Cerebellum (tissue), 4 donors: ENCODE measurements at places on chromosomes 7 and 10.

DNA sequence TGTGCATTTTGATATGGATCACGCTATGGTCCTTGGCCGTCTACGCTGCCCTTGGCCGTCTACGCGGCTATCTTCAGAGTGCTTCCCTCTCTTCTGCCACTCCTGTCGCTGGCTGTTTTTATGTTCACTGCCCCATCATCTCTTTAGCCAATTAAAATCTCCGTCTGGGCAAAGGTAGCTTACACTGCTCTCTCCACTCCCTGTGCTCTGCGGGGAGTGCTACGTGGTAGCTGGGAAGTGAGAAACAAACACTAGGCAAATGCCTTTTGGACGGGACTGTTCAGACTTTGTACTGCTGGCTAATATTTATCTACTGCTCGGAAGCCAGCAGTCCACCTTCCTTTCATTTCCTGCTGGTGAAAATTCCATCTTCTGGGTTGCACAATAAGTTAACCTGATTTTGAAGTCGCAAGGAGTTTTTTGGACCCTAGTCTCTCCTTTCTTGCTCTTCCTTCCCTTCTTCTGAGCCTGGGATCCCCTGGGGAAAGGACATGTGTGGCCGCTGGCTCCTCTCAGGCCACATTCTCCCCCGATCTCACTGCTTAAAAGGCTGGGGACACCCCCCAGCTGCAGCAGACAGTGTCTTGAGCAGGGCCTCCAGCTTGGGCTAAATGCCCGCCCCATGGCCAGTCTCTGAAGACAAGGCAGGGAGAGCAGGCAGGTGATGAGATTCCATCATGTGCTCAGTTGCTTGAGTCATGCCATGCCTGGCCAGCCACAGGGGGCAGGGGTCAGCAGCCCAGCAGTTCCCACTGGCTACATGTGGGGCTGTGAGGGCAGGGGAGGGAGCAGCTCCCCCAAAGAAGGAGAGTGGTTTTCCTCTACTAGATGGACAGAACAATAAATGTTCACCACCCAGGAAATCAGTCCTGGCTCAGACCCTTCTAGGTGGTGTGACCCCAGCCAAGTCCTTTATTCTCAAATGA lies 25.5 kb upstream of the RBM33 start:
- no peak for DNase-seq

DNA sequence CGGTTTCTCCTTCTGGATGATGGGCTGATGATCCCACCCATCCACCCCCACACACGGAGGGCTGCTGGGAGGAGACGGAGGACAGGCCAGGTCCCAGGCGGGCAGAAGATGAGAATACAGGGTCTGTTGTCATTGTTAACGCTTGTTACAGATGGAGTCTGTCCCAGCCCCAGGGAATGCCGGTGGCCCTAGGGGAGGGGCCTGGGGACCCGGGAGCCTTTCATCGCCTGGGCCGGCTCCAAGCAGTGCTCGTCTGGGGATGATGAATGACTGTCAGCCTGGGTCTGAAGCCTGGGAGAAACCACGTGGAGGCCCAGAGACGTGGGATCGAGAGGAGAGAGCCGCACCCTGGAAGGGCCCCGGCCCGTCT lies 69.2 kb downstream of the UNCX start:
- no peak for DNase-seq

GRCh38 chr10:12490963-12491362 lies 141.6 kb downstream of the CAMK1D start:
- no peak for DNase-seq

DNA sequence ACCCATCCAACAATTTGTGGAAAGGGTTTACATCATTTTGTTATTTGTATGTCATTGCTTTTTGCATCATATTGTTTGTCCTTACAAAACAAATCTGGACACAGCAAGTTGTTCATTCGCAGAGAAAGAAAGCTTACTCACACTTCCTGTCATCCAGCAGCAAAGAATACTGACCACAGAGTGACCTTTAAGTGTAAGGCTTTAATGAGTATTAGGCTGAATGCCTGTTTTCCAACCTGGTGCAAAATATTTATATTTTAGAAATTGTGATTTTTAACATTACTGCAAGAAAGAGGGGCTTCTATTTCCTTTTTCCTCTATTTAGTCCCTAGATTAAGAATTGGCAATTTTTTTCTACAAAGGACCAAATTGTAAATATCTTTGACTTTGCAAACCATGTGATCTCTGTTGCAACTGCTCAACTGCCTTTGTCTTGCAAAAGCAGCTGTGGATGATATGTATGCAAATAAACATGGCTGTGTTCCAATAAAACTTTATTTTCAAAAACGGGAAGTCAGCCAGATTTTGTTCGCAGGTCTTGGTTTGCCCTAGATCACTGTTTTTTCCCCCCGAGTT lies 27.8 kb upstream of the ITGB1 start:
- no peak for DNase-seq

GRCh38 chr10:88800152-88801125 lies 2.1 kb upstream of the LIPM start:
- peak; percentile 59 for DNase-seq

GRCh38 chr10:46306516-46307184 lies 19.9 kb downstream of the ANTXRL start:
- DNase-seq: no peak

GRCh38 chr10:48234787-48235186 lies 39.7 kb downstream of the FRMPD2 start:
- no peak for DNase-seq

GRCh38 chr10:111127081-111127848 lies 50.4 kb downstream of the ADRA2A start:
- DNase-seq: no peak

GRCh38 chr10:44056206-44056605 lies 328.7 kb downstream of the CXCL12 start:
- no peak for DNase-seq

- DNase-seq: no peak
Observed at GRCh38 chr7:18419456-18419855, 76.1 kb upstream of the HDAC9 start.

DNA sequence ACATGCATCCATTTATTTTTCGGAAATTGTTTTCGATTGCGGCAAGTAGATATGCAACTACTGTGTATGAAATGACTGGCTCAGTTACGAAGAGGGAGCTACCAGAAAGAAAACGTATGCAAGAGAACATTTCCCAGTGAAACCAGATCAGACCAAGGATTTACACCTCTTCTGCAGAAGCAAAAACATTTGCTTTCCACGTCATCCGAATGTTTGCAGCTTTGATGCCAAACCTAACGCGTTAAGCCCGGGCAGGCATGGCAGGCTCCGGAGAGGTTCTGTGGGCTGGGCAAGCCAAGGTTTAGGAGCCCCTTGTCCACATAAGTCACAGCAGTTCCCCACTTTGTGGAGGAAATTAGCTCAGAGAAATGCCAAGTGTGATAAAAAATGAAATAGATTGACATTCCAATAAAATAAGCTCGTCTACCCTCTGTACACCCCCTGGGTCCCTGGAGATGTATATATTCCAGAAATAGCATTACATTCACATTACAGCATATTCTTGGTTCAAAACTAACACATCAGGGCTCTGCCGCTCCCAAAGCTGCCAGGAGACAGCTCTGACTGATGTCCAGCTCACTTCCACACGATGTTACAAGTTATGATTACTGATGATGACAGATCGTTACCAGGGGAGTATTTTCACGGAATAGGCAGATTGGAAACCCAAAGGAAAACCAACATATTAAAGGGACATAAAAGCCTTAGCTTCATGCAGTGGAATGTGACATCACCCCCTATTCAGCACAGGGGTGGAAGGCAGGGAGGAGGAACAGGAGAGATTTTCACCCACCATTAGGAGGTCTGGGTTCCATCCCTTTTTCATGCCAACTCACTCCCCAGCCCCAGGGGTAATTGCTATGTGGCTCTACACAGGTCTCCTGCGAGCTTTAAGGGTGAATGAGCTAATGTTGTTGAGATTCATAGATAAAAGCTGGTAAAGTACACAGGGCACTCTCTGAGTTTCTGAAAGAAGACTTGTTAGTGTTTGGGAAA lies 81.5 kb downstream of the LYZL1 start:
- no peak for DNase-seq

- peak; percentile 53 for DNase-seq
Observed at GRCh38 chr7:130273933-130274255, 7.2 kb downstream of the CPA2 start.

- no peak for DNase-seq
Observed at GRCh38 chr10:75941223-75941801, 509.9 kb downstream of the LRMDA start.

- peak; percentile 36 for DNase-seq
Observed at GRCh38 chr7:45000093-45001032, at the start of gene CCM2. CCM2 (plus strand) TSS chr7:45000201; CDS start chr7:45000334, 133 bp downstream.

DNA sequence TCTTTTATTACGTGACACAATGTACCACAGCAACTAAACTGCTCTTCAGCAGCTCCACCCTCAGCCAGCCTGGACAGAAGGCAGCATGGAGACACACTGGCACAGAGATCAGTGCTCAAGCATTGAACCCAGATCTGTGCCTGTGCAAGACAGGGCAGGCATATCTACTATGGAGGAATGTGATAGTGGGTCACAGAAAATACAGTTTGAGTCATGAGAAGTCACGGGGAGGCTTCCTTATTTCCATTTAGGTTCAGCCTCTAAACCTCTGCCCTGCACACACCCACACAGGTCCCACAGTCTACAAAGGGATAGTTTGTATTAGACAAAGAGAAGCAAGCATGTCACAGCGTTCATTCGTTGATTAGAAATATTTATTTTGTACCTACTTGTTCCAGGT lies 187.4 kb upstream of the AGR3 start:
- DNase-seq: no peak

GRCh38 chr10:88193018-88193417 lies 329.6 kb downstream of the PTEN start:
- no peak for DNase-seq

GRCh38 chr7:27586825-27587224 lies 75.9 kb downstream of the HIBADH start:
- DNase-seq: no peak

GRCh38 chr7:128030654-128031611 lies at the start of gene LRRC4:
LRRC4 (minus strand) TSS chr7:128031437; CDS start chr7:128030640, 797 bp downstream.
- peak; percentile 58 for DNase-seq

- no peak for DNase-seq
Observed at GRCh38 chr10:73839276-73839966, 28.0 kb upstream of the NDST2 start.

DNA sequence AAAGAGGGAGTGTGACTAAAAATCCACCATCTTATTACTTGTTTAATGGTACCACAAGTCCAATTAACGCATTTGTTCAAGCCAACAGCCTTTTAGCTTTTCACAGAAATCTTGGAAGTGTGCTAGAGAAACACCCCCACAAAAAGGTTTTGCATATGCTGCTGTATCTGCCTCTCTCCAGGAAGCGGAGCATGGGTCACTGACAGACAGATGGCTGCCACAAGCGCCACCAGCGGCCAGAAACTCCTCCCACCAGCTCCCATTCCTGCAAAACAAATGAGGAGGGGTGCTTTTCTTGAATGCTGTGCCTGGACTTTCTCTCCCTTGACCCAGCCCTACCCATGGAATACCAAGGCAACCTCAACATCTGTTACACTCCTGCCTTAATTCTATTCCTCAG lies 176.3 kb upstream of the LRGUK start:
- DNase-seq: peak; percentile 38

GRCh38 chr7:121442845-121443244 lies 46.7 kb upstream of the FAM3C start:
- no peak for DNase-seq

DNA sequence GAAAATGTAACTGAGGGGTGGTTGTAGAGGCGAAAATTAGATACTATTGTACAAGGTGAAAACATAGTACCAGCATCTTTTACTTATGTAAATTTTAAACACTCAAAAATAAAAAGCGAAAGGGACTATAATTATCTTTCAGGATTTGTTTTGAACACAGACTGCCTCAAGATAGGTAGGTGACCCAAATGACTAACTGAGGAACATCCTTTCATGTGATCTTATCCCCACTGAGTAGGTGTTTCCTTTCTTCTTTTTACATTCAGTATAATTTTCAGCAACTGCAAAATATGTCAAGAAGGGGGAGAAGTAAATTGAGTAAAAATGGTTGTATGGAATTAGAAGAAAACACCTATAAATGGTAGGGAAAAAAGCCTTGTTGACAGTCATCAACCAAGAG lies 236.7 kb downstream of the PHF14 start:
- no peak for DNase-seq

DNA sequence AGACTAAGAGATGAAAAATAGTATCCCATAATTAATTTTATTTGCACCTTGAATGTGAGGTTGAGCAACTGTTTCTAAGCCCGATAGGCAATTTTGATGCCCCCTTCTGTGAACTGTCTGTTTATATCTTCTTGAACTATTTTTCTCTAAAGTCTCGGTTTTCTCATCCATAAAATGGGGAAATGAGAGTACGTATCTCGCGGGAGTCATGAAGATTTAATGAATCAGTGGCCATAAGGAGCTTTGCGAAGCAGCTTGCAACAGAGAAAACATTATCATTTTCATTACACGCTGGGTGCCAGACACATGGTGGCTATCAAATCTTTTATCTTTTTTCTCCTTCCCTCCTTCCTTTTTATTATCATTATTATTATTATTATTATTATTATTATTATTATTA lies 108.1 kb upstream of the CARD11 start:
- no peak for DNase-seq

DNA sequence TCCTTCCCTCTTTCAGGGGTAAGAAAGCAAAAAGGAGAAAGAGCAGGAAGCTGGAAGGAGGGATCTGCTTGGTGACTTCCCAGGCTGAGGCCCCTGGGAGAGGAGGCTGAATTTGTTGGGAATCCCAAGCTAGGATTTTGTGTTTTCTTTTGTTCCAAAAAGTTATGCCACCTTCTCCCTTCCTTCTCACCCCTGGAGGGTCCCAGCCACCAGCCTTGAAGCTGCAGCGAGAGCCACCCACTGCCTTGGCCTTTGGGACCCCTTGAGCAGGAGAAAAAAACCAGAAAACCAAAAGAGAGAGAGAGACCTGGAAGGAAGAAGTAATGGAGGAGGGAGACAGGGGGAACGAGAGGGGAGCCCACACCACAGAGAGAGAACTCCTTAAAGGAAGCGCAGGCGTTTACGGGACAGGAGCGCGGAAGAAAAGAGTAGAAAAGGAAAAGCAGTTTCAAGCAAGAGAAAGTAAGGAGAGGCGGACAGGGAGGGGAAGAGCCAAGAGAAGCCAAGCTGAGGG lies 7.2 kb downstream of the VAX1 start:
- DNase-seq: no peak

GRCh38 chr7:46554688-46555422 lies 633.8 kb upstream of the IGFBP3 start:
- no peak for DNase-seq

DNA sequence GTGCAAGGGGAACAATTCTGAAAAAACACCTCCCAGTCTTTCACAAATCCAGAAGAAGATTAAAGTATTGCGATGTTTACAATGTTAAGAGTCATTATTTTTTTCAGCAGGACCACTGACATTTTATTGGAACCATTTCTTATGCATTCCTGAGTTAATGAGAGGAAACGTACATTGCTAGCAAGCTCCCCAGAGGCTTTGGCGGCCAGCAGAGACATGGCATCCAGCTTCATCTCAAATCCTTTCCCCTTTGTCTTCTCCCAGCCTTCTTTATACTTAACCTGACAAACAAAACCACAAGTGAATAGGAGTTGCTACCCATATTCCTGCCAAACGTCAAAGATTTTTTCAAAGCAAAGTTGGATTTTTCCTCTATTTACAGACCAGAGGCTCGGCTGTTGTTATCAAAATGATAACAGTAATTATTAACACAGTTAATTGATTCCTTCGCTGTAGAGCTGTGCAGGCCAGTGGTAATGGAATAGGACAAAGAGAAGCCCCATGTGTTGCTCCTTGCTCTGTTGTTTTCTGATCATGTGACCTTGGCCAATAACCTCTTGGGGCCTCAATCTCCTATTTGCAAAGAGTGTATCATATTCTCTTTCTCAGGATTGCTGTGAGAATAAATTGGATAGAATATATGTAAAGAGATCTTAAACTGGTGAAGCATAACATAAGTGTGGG lies 32.0 kb downstream of the NRAP start:
- DNase-seq: no peak

- no peak for DNase-seq
Observed at GRCh38 chr10:55740110-55740509, 620.9 kb downstream of the ZWINT start.
